ENCODE measurements at places on chromosomes 11 and 22.

GRCh38 chr11:32122200-32122599 lies 31.3 kb downstream of the RCN1 start:
- no peak for DNase-seq

GRCh38 chr22:37549704-37550059 lies 10.6 kb upstream of the CDC42EP1 start:
- no peak for DNase-seq

DNA sequence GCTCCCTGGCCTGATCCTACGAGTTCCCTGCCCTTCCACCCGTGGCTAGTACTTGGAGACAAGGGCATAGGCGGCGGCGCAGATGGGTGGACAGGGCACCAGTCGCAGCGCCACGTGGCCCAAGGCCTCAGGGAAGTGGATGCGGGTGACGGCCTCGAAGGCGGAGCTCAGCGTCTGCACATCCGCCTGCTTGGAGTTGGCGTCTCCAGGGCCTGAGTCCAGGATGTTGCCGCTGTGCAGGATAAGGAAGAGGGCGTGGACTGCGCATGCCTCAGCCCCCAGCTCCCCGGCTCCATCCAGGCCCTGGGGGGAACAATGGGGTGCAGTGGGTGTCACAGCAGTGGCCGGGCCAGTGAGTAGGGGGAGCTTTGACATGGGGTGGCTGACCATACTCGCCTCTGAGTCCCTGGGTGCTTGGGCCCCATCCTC lies 6.6 kb downstream of the PITPNM1 start:
- no peak for DNase-seq

DNA sequence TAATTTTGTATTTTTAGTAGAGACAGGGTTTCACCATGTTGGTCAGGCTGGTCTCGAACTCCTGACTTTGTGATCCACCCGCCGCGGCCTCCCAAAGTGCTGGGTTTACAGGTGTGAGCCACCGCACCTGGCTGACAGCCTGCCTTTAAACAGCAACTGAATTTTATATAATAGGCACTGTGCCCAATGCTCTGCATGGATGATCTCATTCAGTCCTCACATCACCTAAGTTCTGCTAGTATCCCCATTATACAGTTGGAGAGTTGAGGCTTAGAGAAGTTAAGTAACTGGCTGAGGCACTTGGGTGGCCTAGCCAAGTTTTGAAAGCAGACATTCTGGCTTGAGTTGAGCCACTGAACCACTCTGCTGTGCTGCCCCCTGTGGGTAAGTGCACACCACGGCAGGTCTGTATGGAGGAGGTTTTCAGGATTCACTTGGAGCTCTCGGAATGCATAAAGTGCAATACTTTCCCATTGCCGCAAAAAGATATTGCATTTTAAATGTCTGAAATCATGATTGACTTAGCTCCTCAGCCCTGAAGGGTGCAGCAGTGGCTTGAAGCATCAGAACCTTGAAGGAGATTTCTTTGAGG lies 112.4 kb downstream of the LDLRAD3 start:
- no peak for DNase-seq

GRCh38 chr11:90468923-90469322 lies 246.1 kb upstream of the CHORDC1 start:
- no peak for DNase-seq

- no peak for DNase-seq
These were observed 24.9 kb downstream of the EIF3F start for GRCh38 chr11:8011981-8012444.

DNA sequence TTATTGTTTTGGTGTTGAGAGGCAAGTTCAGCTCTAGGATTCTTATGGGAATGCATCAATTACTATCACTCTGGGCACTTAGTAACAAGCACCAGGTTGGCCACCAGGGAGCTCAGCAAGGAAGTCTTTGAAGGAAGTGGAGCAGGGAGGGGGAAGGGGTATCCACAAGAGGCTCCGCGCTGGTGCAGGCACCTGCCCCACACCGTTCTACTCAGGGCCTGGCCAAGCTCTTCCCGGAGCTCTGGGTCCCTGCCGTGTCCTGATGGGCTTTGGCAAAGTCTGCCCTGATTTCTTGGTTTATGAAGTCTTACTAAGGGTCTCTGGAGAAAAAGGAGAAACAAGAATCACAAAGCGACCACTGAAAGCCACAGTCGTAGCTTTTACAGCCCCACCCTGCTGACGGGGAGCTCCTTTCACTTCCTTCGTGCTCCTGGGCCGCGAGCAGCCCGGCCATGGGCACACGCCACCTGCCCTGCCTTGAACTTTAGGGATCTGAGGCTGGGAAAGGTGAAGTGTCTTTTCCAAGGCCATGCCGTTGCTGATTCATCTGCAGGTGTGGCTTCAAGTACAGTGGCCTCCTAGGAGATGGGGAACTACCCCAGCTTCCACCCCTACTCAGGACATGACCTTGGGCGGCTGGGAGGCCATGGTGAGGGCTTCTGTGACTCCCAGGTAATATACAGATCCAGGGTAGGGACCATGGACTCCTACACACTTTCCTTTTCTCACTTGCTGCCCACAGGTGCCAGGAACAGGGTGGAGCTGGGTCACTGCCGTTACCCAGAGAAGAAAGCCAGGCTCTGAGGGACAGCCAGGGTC lies 15.9 kb upstream of the LRRC32 start:
- no peak for DNase-seq

DNA sequence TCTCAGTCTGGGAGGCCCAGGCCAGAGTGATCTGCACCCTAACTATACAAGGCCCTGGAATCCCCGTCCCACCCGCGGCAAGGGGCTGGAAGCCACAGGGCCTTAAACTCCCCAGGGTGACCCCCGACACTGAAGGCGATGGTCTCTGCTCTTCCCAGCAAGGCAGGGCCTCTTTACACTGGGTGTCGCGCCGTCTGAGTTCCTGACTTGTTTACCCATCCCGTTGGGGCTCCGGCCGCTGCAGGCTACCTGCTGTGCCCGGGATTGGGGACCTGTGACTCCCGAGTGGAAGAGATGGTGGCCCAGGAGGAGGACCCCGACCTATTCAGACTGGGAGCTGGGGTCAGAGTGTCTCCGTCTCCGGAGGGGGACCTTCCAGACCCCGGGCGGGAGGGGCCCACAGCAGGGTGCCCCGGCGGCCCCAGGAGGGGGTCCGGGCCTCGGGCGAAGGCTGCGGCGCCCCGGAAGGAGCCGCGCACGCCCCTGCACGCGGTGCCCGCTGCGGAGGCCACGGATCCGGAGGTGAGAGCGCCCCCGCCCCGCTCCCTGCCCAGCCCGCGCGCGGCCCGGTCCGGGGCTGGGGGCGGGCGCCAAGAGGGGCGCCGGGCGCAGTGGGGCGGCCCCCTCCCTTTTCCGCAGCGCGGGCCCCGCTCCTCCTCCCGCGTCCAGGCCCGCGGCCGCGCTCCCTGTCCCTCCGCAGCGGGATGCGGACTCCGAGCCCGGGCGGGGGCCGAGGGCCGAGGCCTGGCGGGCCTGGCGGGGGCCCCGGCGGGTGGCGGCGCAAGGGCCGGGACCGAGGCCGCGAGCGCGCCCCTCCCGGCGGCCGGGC lies 560 bp upstream of the MPPED1 start:
- DNase-seq = no peak

DNA sequence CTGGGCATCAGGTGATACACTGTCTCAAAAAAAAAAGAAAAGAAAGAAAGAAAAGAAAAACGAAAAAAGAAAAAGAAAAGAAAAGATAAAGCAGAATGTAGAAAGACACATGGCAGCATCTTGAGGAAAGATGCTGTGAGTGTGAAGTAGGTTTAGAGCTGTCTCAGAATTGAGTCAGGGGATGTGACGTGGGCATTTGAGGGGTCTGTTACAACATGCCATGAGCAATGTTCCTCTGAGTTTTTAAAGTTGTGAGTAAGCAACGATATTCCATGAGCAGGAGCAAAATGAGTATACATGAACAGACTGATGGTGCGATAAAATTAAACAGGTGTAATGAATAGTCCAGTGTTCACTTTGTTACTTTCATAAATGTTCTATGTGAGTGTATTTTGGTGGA lies 11.3 kb upstream of the QSER1 start:
- no peak for DNase-seq

DNA sequence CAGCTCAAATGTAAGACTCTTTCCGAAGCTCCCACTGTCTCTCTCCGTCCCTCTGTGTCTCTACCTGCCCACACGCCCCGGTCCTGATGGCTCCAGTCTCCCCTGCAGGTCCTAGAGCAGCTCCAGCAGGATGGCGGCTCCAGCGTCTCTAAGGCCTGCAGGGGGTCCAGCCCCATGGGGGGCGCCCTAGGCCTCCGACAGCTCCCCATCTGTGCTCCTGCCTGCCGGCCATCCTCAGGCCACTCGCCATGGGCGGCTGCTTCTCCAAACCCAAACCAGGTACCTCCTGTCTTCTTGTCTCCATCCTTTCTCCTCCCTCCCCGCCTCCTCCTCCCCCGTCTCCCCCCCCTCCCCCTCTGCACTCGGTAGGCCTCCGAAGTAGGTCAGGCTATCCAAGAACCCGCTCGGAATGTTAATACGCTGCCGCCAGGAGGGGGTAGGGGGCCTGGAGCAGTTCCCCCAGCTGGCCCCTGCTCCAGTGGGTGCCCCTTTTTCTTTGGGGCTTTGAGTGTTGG lies 699 bp downstream of the AIFM3 start:
- no peak for DNase-seq

GRCh38 chr22:37664249-37665101 lies 6.0 kb downstream of the PDXP start:
- DNase-seq = no peak

DNA sequence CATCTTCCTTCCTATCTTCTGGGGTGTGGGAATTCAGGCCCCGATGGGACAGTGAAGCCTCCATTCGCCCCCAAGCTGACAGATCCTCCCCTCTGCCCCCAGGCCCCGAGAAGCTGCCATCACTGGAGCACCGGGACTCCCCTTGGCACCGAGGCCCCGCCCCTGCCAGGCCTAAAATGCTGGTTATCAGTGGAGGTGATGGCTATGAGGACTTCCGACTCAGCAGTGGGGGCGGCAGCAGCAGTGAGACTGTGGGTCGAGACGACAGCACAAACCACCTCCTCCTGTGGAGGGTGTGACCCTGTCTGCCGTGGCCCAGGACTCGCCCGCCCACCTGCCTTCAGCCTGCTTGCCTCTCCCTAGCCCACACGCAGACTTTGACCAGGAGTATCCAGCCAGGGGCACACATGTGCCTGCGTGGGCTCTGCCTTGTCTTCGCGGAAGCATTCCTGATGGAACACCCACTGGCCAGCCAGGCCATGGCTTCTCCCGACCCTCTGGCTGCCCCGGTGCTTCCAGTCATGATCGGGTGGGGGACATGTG lies 8.6 kb upstream of the RELT start:
- DNase-seq = no peak

- no peak for DNase-seq
These were observed 709 bp upstream of the ST3GAL4 start for GRCh38 chr11:126354631-126355323.

- DNase-seq = no peak
These were observed 50.3 kb downstream of the TEAD1 start for GRCh38 chr11:12724301-12725054.

DNA sequence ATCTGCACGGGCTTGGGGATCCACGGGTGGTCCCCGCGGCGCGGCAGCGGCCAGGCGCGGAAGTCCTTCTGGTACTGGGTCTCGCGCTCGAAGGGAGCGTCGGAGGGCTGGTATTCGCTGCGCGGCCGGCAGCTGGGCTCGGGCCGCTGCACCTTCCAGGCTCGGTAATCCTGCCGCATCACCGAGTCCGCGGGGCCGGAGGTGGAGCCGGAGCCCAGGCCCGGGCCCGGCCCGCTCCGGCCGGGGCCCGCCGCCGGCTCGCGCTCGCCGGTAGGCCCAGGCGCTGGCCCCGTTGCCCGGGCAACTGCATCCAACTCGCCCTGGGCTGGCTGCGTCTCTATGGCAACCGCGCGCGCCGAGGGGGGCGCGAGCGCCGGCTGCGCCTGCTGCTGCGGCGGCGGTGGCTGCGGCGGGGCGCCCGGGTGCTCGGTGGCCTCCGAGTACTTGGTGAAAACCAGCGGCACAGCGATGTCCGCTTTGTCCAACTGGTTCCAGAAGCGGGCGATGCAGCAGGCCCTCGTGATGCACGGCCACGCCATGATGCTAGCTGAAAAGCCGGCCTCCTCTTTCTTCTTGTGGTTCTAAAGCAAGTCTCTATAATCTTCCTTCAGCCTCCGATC lies 897 bp downstream of the MAP6 start:
- peak; percentile 65 for DNase-seq

- no peak for DNase-seq
These were observed 2.6 kb upstream of the NLRP10 start for GRCh38 chr11:7967826-7968225.

DNA sequence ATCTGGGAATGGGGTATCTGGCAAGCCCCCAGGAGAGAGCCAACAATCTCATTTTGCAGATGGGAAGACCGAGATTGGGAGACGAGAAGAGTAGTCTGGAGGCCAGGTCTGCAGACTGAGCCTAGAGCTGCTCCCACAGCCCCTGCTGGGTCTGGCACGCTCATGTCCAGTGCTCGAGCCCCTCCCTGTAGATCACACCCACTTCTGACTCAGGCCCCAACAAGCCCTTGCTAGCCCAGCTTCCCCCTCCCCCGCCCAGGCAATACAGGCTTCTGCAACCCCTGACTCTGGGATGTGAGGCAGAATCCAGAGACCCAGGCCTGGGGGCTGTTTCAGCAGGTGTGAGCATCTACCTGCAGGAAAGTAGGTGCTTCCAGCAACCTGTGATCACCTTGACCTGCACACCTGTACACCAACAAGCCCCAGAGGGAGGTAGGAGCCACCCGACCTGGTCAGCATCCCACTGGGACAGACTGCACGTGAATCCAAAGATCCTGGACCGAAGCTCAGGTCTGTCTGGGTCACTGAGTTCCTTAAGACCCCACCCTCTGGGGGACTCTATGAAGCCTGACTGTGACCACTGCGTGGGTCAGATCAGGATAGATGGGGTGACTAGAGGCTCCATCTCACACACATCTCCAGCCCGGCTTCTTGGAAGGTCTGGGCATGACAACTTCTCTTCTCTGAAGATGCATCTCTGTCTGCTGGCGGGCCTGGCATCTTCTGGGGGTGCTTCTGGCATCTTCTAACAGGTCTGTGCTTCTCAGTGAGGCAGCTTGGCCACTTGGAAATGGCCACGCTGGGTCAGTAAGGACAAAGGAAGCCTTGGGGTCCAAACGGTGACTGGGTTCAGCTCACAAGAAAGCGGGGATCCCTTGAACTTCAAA lies 29.3 kb downstream of the LINC01488 start:
- no peak for DNase-seq

- no peak for DNase-seq
These were observed 30.1 kb upstream of the SLC22A12 start for GRCh38 chr11:64560941-64561340.

DNA sequence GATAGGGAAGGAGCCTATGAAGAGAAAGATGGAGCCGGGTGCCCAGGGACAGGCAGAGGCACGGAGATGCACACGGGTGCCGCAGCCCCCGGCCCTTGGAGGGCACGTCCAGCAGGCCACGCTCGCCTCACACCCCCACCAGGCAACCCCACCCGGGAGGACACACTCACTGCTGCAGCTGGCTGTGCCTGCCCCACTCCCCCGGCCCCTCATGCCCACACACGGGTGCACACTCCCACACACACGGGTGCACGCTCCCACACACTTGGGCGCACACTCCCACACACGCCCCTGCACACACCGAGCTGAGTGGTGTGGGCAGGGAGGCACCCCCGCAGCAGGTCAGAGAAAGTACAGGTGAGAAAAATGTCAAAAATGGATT lies 1.1 kb downstream of the MOB2 start:
- DNase-seq = no peak

All from GM12891 (cell line).